Fibroblast of mammary gland (primary cell): ENCODE measurements at places on chromosomes 4 and X.

DNA sequence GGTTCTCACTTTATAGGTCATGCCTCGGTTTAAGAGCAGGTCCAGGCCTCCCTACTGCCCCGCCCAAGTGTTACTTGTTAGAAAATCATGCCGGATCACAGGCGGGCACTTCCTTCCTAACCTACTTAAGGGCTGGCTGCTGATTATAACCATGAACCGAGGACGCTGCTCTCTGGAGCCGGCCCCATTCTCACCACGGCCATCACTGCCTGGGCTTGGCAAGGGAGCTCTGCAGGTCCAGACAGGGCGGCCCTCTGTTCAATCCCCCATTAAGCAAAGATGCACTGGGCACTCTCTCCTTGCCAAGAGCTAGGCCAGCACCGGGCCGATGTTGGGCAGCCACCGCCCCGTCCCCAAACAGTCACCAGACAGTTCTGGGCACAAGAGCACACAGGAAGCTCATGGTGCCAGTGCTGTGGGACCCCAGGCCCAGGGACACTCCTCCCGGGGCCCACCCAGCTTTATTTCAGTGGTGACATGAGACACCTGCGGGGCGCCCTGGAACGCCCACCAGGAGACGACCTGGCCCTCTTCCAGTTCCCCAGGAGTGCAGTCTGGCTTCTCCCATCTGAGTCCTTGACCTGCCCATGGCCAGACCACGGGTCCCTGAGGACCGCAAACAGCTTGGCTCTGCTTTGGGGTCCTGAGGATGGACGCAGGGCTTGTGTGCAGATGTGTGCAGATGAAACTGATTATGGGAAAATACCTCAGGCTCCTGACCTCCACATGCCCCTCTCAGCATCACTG is 44.0 kb downstream of the ABLIM2 start:
- DNase-seq = no peak

- DNase-seq = peak; percentile 46
These were observed 37.7 kb upstream of the TASL start for GRCh38 chrX:30615229-30615628.

DNA sequence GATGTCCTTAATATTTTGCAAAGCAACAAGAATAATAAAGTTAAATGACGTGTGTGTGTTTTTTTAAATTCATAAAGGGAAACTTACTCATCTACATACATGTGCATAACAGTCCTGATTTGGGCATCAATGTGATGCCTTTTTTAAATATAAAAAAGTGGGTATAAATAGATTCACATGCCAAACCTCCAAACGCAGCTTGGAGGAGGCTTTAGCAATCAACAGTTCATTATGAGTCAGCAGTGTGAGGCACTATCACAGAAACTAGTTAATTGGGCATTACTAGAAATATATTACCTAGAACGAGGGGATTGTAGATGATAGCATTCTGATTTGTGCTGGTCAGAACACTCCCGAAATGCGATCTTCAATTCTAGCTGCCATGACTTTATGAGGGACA is 115.1 kb downstream of the HS6ST2 start:
- DNase-seq = no peak

DNA sequence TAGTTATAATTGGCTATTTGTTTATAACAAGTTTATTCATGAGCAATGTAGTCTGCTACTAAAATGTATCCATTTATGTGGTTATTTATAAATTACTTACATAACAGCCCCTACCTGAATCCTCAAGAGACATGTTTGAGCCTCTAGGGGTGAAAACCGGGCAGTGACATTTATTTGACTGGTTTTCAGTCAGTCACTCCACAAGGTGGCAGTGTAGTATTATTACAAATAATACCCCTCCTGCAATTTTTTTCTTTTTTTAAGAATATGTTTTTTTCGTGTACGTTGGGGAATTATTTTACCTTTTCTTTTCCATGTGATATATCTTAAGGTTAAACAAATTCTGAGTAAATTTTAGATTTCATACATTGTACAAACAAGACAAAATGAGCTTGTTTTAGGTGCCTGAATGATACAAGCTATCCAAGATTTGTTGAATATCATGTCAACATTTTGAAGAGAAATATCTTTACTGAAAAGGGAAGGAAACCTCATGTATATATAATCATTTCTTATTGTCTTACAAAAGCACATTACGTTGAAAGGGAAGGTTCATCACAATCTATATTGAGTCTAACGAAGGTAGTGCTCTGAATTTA is 598.7 kb upstream of the TECRL start:
- DNase-seq = peak; percentile 40

- peak; percentile 36 for DNase-seq
These were observed 21.5 kb downstream of the WDFY3 start for GRCh38 chr4:84944947-84945346.

GRCh38 chr4:176967586-176967985 is 174.9 kb upstream of the VEGFC start:
- DNase-seq = no peak

GRCh38 chrX:145393702-145394235 is 146.5 kb downstream of the SPANXN1 start:
- DNase-seq = no peak

DNA sequence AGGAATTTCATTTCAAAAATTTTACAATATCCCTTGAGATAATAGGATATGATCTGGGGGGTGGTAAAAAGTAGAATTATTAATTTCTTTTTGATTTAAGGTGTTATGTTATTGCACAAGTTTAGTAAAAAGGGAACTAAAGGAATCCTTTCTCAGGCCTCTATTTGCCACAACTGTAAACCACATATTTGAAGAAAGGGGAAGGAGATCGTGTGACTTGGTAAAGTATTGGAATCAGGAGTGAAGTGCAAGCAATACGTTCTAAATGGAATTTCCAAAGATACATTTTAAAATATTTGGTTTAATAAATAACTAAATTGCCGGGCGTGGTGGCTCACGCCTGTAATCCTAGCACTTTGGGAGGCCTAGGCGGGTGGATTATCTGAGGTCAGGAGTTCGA is 35.3 kb upstream of the SCRG1 start:
- DNase-seq = no peak

DNA sequence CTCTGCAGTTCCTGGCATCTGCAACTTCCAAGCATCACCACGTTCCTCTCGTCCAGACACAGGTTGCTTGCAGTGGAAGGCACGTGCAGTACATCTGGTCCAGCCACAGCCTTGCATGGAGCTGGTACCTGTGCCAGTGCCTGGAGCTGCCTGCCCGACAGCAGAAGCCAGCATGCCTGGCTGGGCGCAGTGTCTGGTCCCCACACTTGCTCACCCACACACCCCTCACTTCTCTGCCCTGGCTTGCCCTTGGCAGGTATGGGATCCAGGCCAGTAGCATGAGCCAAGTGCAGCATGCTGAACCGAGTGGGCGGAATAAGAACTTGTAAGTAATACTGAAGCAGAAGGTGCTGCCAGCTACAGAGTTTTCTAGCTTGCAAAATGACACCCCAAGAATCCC is 39.9 kb downstream of the SH3BGRL start:
- no peak for DNase-seq

DNA sequence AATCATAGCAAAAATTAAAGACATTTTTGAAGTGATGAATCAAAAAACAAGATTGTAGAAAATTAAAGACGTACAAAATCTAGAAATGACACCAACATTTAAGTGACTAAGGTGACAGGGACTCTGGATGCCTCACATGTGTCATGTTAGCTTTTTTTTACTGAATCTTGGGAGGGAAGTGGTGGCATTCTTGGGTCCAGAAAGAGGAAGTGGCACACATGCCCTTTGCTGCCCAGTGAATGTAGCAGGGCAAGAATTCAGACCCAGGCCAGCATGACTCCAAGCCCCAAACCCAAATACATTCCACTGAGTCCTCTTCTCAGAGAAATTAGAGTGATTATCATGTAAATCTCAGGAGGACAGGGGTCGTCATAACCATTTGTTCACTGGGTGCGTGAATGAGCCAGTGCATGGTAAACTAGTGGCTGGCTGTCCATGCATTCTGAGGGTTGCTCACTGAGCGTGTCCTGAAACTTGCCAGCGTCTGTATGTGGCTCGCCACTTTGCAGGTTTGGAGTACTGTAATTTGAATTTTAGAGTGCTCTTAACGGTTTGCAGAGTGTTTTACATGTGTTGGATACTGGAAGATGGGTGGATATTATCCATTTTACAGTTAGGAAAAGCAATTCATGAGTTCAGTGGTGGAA is 55.4 kb upstream of the TBC1D14 start:
- DNase-seq = no peak

DNA sequence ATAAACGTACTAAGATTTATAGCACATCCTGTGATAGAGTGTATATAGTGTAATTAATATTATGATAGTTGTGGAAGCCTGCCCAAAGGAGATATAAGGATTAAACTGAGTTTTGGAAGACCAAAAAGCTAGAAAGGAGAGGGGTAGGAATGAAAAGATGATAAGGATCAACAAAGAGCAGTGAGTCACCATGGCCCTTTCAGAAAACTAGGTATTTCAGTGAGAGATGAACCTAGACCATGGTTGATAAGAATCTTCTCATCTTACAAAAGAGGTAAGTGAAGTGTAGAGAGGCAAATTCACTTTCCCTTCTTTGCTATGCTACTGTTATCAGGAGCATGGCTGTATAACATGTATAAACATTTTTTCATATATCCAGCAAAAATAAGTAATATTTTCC is 133.8 kb upstream of the PLAC1 start:
- DNase-seq = no peak

DNA sequence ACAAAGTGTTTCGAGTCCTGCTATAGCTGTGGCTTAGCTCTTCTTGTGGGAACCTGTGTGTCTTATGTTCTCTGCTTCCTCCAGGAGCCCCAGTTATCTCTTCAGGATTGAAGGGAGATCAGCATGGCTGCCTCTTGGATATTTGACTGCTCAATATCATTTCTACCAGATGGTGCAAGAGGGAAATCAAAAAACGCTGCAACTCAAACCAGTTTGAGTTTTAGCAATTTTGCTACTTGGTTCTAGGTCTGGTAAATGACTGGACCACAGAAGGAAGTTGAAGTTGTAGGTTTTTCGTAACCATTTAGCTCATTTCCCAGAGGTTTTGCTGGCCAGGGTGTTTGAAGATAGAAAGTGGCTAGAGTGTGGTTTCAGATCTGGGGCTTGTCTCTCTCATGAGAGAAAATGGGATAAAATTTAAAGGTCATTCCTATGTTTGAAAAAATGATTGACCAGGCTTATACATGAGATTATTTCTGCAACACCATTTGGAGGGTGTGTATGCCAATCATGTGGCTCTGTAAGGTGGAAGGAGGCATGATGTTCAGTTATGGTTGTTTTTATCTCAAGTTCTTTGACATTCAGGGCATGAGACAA is 210.4 kb downstream of the SPRY1 start:
- DNase-seq = no peak

DNA sequence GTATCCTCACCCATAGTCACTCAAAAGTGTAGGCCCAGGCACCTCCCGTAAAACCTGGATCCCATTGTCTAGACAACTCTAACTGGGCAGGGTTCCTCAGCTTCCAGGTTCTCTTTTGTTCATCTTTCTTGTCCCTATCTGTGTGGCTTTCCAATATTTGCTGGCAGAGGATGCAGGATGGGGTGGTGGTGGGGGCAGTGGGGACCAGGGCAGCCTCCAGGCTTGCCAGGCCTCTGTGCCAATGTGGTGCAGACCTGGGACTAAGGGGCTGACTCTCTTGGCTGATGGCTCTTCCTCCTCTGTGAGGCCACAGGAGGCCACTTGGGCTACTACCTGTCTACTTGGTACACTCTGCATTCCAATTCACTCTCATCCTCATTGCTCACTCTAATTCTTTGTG is 76.4 kb downstream of the NBDY start:
- DNase-seq = no peak

DNA sequence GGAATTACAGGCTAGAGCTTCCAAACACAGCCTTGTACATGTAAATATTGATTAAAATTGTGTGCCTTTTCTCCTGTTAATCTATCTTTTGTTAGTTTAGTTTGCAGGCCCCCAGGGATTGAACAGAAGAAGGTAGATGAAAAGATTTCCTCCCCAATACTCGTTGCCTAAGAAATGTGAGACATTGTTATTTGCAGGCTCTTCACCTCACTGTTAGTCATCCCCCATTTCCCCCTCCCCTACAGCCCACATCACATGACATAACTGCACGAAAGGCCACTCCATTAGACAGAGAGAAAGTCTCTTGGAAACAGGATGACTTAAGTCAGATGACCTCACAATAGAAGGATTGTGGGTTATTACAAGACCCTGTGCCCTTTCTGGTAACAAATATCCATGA is 13.3 kb upstream of the MID1 start:
- DNase-seq = peak; percentile 93

DNA sequence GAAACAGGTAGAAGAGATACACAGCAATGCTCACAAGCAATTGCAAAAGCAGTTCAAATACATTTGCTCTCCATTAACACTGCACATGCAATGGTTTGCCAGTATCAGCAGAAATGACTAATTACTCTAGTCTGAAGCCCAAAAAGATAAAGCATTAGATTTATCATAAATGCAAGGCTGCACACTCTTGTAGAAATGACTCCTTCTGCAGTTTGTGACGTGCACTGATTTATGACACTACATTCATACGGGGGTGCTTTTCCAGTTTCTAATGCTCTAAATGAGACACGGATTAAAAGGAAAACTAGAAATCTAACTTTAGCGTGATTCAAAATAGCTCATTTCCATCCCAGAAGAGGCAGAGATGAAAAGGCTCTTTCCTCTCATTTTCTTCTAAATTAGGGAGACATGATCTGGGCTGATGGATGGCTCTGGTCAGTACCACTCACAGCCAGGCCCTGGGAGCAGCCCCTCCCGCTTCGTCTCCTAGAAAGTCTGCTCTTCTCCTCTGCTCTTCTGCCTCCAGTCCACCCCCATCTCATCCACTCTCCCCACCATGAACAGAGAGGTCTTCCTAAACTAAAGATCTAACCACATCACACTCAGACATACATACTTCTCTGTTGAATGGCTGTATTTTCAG is 33.2 kb downstream of the PPP2R2C start:
- no peak for DNase-seq

DNA sequence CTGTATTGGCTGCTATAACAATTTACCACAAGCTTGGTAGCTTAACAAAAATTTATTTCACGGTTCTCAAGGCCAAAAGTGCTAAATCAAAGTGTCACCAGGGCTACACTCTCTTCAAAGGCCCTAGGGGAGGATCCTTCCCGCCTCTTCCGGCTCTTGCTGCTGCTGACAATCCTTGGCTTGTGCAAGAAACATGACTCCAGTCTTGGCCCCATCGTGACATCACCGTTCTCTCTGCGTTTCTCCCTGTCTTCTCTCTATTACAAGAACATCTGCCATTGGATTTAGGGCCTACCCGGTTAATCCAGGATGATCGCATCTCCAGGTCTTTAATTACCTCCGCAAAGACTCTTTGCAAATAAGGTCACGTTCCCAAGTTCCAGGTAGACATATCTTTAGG is 10.4 kb upstream of the CLCN4 start:
- peak; percentile 11 for DNase-seq

DNA sequence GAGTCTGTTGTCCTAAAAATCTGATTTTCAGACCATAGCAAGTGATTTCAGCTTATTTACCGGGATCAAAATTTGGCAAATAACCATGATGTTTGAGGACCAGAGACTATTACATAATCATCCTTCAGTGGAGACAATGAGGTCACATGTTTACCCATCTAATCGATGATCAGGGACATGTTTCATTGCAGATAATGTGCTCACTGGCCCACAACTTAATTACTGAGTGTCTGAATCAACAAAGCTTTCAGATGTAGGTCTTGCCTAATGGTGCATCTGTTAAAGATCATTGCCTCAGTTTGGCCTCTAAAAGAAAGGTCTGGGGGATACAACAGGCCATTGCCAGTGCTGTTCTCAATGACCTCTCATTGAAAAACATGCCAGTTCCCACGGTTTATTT is 42.8 kb upstream of the KLHL34 start:
- DNase-seq = peak; percentile 16

GRCh38 chr4:45693746-45694145 is 430.1 kb downstream of the GABRG1 start:
- no peak for DNase-seq
